ENCODE measurements at places on chromosomes 6 and 20. TPM values are rescaled to one million over a fixed set of nuclear protein-coding genes. Genes with fewer than 3 reads are reported as not detected.

DNA sequence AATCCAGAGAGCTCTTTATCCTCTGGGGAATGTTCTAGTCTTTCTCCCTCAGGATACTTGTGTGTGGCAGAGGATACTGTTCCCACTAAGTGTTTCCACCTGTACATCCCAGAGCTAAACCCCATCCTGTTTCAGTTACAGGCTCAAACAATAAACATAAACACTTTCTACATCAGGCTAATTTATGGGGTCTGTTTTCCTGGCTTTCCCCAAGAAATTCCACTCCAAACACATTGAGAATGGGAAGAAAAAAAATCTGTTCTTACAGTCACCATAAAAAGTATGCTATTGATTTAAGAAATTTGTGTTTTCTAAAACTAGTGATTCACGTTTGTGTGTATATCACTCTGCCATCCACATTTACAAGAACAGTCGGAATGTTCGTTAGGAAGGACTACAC, 293.9 kb upstream of the FOXQ1 start:
- DNase-seq, result no peak

UNC5CL gene
- under 0.01 TPM for total RNA-seq

PPP1R3G gene
- total RNA-seq, result 1.3 TPM

DNA sequence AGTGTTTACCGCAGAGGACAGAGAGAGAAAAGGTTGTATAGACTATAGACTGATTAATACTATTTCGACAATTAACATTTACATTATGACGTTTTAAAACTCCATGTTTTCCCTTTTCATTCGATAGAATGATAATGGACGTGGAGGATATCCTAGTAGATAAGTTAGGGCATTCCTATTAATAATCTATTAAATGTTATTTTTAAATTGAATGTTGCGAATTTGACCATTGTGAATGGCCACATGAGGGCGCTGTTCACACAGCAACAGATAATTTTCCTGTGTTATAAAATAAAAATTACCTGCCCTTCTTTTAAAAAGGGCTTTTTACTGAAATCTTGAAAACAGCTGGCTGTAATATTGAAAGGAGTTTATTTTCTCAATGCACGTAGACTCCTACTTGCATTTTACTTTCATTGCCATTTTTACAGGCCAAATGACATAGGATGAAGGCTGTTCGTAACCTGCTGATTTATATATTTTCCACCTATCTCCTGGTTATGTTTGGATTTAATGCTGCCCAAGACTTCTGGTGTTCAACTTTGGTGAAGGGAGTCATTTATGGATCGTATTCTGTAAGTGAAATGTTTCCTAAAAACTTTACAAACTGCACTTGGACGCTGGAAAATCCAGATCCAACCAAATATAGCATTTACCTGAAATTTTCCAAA, 3.3 kb downstream of the ADGRB3 start:
- DNase-seq, result peak; percentile 56

DEFB112 gene
- not detected for total RNA-seq

DNA sequence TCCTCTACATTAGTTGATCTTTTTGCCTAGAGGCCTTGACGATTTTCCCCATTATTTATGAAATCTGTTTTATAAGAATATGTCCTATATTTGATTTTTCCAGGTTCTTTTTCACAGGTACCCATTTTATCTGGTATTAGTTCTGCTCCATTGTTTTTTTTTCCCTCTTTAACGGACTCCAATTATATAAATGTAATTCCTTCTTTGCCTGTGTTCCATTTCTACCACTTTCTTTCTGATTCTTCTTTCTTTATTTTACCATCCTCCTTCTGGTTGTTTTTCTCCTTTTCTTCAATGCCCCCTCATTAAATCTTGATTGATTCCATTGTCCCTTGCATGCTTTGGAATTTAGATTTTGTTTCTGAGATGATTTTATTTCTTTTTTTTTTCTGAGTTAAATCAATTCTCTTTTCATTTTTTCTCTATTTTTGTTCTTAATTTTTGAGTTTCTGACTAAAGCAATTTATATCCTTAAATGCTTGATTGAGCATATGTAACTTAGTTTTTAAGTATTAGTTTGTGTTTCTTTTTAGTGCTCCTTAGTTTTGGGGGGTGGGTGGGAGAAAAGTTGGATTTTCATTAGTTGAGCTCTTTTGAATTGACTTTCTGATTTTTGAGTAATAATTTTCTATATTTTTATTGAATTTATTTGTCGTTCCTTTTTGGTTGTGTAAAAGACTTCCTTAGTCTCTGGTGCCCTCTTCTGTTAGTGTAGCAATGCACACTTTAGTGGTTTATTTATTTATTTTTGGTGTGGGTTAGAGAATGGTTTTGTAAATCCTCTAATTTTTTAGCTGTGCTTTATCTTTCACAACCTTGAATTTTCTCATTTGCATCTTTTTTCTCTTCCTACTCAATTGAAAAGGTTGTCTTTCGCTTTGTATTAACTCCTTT, 140.8 kb downstream of the FARS2 start:
- peak; percentile 46 for DNase-seq

PRR18 gene
- not detected for total RNA-seq

- no peak for DNase-seq
These were observed 13.5 kb downstream of the ZSCAN23 start for GRCh38 chr6:28429781-28430180.

DNA sequence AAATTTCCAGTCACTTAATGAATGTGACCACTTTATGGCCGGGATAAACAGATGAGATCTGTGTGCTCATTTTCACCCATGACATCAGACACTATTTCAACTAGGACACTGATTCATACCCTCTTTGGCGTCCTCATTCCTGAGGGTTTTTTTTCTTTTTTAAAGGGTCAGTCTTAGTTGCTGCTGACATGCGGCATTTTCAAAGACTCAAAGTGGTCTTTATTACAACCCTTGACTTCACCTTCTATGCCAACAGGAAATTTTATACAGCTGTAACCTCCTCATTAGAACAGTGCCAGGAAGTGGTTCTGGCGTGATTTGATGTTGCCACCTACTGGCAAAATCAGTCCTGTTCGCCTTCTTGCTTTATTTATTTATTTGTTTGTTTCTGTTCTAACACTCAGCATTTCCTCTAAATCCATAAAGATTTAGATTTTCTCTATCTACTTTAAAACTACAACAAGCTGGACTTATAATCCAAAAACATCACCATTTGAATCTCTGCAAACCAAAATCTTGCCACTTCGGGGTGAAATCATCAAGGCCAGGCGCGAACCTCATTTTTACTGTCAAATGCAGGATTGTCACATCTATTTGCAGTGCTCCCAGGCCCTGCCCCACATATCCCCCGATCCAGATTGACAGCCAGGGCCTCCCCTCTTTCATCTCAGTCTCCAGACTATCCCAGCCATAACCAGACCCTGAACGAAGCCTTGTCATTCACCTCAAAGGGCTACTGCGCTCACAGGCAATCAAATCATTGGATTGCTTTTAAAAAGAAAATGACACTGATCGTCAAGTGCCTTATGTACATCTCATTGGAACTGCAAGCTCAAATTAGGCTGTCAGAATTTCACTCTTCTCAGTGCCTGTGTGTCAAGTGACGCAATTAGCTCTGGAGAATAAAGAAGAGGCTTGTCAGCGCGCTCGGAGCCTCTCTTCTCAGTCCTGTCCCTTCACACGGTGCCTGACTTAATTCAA, 77.5 kb downstream of the C6orf118 start:
- DNase-seq, result peak; percentile 24

DNA sequence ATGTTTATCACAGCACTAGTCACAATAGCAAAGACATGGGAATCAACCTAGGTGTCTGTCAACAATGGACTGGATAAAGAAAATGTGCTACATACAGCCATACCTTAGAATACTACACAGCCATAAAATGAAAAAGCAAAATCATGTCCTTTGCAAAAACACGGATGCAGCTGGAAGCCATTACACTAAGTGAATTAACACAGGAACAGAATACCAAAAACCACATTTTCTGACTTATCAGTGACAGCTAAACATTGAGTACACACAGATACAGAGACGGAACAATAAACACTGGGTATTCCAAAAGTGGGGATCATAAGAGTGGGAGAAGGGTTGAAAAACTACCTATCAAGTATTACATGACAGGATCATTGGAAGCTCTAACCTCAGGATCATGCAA, 43.3 kb upstream of the DST start:
- no peak for DNase-seq

GRCh38 chr6:163369141-163369540, 45.4 kb upstream of the QKI start:
- no peak for DNase-seq

GRCh38 chr6:148080315-148080714, 262.3 kb upstream of the SASH1 start:
- no peak for DNase-seq

DNA sequence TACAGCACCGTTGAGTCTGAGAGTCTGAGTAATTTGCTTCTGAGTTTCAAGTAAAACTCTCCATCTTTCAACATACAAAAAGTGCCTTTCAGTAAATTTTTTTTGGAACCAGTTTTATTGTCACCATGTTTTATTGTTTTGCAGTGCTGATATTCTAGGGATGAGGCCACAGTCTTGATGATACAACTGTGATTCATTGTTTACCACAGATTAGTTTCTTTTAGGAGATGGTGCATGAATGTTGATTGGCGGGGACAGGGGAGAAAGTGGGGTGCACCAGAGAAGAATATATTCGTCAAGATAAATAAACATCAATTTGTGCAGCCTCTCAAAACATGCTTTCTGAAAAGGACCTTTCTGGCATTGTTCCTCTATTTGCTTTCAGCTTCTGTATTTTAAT, 109.0 kb downstream of the MCHR2 start:
- DNase-seq, result no peak

DNA sequence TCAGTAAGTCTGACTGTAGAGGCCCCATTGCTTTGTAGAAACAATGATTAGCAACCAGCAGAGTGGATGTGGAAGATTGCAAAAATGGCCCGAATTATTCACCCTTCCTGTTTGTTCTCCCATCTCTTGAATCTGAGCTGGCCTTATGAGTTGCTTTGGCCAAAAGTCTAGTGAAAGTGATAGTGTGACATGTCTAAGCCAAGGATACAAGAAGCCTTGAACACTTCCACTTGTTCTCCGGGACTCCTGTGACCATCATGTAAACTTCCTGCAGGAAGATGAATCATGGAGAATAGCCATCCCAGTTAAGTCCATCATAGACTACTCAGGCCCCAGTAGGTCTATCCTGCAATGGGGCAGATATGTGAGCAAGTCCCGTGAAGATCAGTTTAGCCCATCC, 252.0 kb upstream of the JAG1 start:
- no peak for DNase-seq

DNA sequence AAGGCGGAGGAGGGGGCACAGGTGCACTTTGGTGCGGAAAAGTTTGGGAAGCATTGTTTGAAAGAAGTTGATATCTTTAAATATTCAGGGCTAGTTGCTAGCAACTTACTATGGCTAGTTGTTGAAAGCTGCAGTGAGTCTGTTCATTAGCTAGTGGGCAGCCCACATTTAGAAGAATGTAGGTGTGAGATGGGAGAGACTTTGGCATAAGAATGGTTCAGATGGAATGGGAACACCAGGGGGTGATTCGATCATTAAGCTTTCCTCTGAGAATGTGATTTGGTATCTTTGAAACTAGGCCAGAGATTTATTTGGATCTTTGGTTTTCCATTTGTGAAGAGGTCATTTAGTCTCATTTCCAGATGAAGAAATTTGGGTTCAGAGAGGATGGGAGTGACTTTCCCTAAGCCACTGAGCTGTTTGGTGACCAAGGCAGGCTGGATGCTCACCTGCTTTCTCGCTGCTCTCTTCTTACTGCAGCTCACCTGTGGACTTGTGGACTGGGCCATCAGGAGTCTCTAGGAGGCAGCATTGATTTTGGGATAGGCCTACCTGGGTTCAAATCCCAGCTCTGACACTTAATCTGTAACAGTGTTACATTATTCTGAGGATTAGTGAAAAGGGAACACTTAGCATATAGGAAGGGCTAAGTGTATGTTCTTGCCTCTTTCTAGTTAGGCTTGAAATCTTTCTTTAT, 62.9 kb downstream of the CARMIL1 start:
- DNase-seq, result no peak

PRDM1 gene
- total RNA-seq, result 39.7 TPM

WFDC2 gene
- not detected for total RNA-seq

GRCh38 chr6:110467566-110468140, 8.8 kb downstream of the SLC22A16 start:
- no peak for DNase-seq

ZNF334 gene
- total RNA-seq, result 1.9 TPM

- no peak for DNase-seq
These were observed 6.9 kb downstream of the OLIG3 start for GRCh38 chr6:137487181-137487868.

- DNase-seq, result no peak
These were observed 96.0 kb downstream of the INSM1 start for GRCh38 chr20:20463933-20464374.

ESR1 gene
- total RNA-seq, result 2.6 TPM

DNA sequence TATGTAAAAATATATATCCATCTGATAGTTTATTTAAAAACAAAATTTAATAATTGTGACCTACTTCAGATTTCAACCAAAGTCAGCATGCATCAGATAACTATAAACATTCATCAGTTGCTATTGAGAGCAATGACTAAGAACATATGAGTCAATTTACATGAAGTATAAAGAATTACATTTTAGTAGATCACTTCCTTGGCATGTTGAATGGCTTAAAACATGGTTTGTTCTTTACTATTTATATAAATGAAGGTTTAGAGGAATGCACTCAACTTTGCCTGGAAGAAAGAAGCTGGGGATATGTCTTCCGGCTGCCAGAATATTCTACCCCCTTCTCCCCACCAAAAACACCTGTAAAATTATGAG, 6.4 kb upstream of the FAM217A start:
- no peak for DNase-seq

BPI gene
- not detected for total RNA-seq

DNA sequence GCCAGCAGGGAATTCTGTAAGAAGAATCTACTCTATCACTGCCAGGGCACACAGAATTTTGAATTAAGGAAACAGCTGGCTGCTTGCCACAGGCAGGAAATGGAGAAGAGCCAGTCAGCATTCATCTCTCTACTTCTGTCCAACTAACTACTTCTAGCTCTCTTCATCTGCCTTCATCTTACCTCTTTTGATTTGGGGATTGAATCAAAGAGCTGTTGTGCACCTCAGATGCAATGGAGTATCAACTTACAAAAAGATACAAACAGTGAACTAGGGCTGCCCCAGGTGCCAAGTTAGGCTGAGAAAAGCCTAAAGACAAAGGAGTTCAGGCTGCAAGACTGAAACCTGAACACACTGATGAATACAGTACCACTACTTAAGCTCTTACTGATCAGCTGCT, 82.0 kb downstream of the PTPRK start:
- DNase-seq, result no peak
